Testis (tissue), 5 donors: ENCODE measurements at places on chromosomes 7 and 10.

DNA sequence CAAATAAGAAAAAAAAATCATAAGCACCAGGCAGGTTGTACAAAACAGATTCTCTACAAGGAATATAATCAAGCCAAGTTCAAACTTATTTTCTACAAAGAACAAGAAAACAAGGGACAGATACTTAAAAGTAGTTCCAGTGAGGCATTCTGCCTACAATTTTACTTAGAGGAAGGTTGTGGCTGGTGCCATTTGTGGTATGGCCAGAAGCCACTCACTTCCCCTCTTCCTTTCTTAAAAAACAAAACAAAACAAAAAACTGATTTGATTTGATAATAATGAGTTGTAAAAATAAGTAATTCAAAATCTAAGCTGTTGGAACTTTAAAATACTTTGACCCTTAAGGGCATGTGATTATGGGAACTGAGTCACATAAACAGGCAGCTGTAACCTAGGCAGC is 420.6 kb downstream of the CALN1 start:
- no peaks in the 10 kb centered on the region for H3K27me3 ChIP-seq
- no peaks in the 10 kb centered on the region for H3K36me3 ChIP-seq
- no peaks in the 10 kb centered on the region for H3K4me1 ChIP-seq
- no peak overlapping the region for H3K27ac ChIP-seq
- no peak overlapping the region for H3K4me3 ChIP-seq

DNA sequence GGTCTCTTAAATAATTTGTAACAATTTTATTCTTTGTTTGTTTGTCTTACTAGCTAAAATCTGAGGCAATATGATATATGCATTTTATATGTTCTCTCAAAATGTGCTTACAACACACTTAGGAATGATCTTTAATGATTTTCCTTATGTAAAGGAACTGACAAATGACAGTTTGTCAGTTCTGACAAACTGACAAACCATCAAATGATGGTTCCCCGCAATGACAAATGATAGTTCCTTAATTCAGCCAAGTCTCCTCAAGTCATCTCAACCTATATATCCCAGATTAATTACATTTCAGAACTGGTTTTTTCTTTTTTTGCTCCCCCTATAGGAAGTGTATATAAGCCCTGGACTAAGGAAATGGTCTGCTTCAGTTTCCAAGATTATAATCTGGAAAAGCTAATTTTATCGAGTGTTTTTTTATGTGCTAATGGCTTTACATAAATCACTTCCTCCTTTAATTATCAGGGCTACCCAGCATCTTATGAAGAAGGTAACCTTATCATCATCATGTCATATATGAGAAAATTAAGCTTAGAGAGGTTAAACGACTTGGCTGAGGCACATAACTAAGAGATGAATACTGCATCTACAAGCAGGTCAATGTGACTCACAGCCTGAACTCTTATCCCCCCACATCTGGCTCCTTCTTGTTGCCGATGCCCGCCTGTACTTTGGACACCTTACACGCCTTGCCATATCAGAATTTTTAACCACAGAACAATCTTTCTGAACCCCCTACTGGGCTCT is 75.1 kb downstream of the RELN start:
- no peaks in the 10 kb centered on the region for H3K27me3 ChIP-seq
- no peak for DNase-seq
- no peaks in the 10 kb centered on the region for H3K36me3 ChIP-seq
- H3K4me3 ChIP-seq, result no peak overlapping the region

DNA sequence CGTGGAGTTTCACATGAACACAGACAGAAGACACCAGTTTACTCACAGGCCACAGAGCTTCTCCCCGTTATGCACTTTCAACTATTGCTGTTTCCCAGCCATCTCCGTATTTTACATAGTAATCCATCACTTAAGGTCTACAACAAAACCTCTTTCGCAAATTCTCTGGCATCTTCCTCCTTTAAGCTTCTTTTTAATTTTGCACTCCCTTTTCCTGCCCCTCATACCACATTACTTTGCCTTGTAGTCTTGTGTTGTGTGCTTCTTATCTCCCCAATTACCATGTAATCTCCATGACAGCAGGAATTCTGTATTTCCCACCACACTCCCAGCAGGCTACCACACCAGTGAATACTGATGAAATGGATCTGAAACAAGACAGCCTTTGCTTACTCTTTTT is 87.3 kb downstream of the ODAD2 start:
- H3K4me1 ChIP-seq, result no peaks in the 10 kb centered on the region
- no peak overlapping the region for H3K4me3 ChIP-seq
- no peaks in the 10 kb centered on the region for H3K27me3 ChIP-seq
- no peak for DNase-seq

- peak; percentile 28 for DNase-seq
- no peaks in the 10 kb centered on the region for H3K36me3 ChIP-seq
- no peaks in the 10 kb centered on the region for H3K27me3 ChIP-seq
- no peak overlapping the region for H3K27ac ChIP-seq
- H3K4me3 ChIP-seq, result no peak overlapping the region
Observed at GRCh38 chr10:30671026-30671616, 41.6 kb upstream of the LYZL2 start.
